Fibroblast of the aortic adventitia (primary cell): ENCODE measurements at places on chromosomes 7 and 10.

GRCh38 chr10:8279598-8279997, 225.1 kb downstream of the GATA3 start:
- peak; percentile 11 for DNase-seq

DNA sequence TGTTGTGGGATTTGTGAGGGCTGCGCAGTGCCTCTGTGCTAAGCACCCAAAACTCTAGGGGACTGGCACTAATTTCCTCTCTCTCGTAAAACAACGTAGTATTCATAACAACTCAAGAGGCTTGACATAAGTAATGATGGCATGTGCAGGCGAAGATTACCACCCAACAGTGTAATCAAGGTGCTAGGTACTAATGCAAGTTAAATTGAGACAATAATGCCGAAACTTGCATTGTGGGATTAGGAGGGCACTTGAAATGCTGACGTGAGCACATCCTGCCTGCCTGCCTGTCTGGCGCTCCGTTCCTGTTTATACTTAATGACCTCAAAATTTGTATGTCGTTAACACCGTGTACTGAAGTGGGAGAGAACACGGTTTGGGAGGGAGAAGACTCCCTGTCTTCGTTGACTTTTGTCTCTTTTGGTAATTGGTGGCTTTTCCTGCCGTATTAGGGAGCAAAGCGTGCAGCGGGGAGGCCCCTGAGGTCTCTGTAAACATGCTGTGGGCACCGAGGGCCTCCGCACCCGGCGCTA, 139.0 kb downstream of the MGMT start:
- DNase-seq = no peak

- DNase-seq = peak; percentile 77
These were observed 102.7 kb upstream of the FAM13C start for GRCh38 chr10:59465088-59465487.

DNA sequence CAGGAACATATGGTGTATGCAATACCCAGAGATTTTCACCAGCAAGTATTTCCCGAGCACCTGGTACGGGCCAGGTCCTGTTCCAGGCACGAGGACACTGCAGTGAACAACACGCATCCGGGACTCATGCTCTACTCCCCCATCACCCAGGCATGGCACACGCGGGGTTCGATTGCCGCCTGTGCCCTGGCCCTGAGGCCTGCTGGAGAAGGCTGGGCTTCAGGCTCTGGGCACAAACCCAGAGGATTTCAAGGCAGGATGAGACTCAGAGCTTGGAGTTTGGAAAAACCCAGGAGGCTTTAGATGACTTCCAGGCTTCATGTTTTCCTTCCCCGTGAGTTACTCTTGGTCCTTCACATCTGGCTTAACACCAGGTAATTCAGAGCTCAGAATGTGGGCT, 143.5 kb downstream of the NEURL1 start:
- DNase-seq = peak; percentile 70

GRCh38 chr10:3213758-3214515, 41.4 kb upstream of the PITRM1 start:
- no peak for DNase-seq

DNA sequence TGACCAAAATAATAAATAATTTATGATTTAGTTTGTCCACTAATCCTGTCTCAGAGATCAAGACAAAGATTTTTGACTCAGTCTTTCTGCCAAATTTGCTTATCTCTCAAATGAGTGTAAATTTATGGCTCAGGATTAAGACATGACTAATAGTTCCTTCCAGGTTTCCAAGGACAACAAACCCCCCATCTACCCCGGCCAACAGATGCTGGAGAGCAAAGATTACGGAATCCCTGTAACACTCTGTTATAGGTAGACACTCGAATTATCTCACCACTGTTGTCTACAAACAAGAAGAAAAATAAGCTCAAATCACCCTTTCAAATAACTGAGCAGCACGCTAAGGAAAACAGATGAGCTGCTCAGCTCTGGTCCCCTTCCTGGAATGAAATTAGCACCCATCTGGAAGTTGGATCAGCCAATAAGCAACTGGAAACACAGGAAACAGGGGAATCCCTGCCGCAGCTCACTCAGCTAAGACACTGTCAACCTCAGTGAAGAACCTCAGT, 56.8 kb upstream of the SVIL start:
- DNase-seq = peak; percentile 92

- peak; percentile 98 for DNase-seq
These were observed 250.3 kb downstream of the SNX13 start for GRCh38 chr7:17690030-17690429.
